ENCODE measurements at places on chromosomes 6 and 20.

DNA sequence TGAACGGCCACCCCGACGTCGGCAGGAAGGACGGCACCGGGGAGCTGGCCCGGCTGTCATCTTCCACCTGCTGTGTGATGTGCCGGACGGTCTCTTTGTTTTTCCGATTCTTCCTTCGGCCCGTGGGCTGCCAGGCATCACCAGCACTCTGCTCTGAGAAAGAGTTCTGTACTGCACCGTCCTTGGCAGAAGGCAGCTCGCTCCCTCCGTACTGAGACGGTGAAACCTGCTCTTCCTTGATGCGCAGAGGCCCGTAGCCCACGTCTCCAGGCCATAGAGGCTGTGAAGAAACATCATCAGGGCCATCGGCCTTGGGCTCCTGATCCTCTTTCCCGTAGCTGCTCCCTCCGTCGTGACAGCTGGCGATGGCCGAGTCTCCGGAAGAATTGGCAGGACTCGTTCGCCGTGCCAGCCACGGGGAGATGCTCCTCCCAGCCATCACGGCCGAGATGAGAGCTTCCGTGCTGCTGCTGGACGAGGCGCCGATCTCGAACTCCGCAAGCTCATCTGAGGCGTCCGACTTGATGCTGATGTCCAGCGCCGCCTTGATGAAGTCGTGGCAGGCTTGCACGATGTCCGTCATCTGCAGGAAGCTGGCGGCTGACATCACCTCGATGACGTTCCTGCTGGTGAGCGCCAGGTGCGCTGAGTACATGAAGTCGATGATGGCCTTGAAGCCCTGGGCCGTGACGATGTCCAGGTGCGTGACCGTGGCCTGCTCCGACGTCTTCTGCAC is 41.1 kb downstream of the ZBTB46 start:
- no peak for DNase-seq

GRCh38 chr6:135062735-135063134 is 8.1 kb upstream of the HBS1L start:
- DNase-seq = no peak

DNA sequence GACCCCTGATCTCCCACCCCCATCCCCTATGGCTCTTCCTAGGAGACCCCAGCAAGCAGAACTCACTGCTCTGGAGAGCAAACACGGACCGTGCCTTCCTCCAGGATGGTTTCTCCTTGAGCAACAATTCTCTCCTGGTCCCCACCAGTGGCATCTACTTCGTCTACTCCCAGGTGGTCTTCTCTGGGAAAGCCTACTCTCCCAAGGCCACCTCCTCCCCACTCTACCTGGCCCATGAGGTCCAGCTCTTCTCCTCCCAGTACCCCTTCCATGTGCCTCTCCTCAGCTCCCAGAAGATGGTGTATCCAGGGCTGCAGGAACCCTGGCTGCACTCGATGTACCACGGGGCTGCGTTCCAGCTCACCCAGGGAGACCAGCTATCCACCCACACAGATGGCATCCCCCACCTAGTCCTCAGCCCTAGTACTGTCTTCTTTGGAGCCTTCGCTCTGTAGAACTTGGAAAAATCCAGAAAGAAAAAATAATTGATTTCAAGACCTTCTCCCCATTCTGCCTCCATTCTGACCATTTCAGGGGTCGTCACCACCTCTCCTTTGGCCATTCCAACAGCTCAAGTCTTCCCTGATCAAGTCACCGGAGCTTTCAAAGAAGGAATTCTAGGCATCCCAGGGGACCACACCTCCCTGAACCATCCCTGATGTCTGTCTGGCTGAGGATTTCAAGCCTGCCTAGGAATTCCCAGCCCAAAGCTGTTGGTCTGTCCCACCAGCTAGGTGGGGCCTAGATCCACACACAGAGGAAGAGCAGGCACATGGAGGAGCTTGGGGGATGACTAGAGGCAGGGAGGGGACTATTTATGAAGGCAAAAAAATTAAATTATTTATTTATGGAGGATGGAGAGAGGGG is 1.4 kb downstream of the LTA start:
- no peak for DNase-seq

DNA sequence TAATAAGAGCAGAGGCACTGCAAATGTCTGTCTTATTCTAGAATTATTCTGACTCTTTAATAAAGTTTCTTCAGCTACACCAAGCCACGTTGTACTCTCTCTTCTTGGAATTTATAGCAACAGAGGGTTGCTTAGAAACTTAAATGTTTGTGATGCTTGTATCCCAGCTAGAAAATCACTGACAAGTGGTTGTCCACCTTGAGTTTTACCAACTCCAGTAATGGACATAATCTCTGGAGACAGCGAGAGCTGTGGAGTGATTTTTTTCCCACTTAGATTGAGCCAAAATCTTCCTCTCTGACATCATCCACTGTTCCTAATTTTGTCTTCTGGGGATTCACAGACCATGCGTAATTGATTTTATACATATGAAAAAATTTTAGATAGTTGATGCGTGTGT is 8.0 kb downstream of the ECT2L start:
- DNase-seq = no peak

- DNase-seq = no peak
These were observed 59.2 kb downstream of the SCML4 start for GRCh38 chr6:107764684-107765460.

GRCh38 chr20:46119028-46119546 is 973 bp downstream of the CD40 start:
- no peak for DNase-seq

GRCh38 chr20:21548390-21549035 is 34.6 kb upstream of the NKX2-2 start:
- DNase-seq = peak; percentile 59

GRCh38 chr6:154466971-154467679 is 43.4 kb downstream of the CNKSR3 start:
- DNase-seq = no peak

- DNase-seq = no peak
These were observed 363.8 kb downstream of the PRKN start for GRCh38 chr6:162363757-162364156.

DNA sequence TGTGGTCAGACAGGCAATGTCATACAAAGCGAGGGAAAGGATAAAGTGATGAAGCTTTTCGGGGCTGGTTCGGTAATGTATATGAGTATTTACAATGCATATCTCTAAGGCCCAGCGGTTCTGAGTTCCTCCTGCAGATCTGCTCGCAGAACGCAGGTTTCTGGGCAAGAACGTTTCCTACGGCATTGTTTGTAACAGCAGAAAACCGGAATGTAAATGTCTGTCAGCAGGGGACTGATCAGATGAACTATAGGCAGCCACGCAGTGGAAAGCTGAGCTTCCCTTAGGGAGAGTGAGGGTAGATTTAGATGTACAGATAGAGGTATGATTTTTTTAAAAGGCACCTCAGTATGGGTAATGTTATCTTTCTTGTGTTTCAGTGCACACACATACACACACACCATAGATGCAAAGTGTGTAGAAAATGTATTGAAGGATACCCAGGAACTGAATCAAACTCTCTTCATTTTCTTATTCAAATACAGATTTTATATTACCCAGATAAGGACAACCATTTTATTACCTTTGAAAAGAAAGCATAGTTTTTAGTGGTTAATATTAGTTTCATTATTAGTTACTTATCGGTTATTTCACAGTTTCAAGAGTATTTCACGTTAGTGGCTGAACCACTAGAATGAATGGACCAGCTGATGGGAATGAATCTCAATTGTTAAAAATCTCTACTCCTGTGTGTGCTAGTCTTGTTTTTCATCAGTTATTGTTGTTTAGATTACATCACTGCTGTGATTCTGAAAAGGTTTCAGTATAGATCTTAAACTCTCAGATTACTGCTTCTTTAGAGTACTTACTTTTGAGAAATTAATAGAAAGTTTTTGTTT is 56.2 kb downstream of the SNX9 start:
- no peak for DNase-seq

- no peak for DNase-seq
These were observed 78.5 kb downstream of the CBFA2T2 start for GRCh38 chr20:33568378-33568777.

GRCh38 chr20:53739799-53740785 is 146.5 kb upstream of the ZNF217 start:
- no peak for DNase-seq

GRCh38 chr20:17771206-17772004 is 71.6 kb downstream of the BANF2 start:
- DNase-seq = no peak

DNA sequence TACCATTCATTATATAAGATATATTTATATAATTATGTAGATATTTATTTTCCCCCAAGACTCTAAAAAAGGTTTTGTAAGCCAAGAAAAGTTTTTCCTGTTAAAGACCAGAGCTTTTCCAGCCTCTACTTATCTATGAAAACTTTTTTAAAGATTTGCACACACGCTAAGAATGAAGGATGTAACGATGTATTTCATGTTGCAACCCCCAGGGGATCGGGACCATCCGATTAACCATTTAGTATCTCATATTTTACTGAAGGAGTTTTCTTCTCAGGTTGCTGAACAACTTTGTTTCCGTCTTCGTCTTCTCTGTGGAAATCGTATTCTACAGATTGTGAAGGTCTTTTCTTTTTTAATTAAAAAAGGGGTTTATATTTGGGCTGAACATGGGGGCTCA is 70.0 kb upstream of the SASH1 start:
- DNase-seq = no peak

DNA sequence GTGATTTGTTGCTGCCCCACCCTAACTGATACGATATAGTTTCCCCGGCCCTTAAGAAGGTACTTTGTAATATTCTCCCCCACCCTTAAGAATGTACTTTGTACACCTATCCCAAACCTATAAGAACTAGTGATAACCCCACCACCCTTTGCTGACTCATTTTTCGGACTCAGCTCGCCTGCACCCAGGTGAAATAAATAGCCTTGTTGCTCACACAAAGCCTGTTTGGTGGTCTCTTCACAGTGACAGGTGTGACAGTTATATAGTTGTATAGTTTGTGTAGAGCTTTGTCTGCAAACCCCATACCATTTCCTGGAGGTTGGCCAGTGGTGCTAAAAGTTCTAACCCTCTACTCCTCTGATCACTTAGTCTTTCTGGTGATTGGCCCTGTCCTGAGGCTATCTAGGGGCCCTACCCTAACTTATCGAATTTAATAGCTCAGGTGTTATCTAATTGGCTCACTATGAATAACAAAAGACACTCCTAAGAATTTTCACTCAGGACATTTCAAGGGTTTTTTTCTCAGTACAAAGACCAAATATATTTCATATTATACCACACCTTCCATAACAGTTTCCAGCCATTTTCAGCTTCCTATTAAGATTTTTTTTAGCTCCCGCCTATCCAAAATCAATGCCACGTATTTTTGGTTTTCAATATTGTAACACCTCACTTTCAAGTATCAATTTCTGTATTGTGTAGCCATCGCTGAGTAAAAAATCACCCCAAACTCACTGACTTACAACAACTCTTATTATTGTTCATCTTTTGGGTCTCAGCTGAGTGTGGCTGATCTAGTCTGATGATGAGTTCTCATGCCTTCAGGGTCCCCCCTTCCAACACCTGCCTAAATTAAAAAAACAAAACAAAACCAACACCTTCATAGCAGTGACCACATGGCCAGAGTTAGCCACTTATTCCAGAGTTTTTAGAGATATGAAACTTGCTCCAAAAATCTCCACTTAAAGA is 9.8 kb upstream of the BTN1A1 start:
- no peak for DNase-seq

- no peak for DNase-seq
These were observed 3.6 kb upstream of the EDN1 start for GRCh38 chr6:12286373-12287110.

GRCh38 chr6:79635232-79635543 is 4.1 kb downstream of the SH3BGRL2 start:
- no peak for DNase-seq

DNA sequence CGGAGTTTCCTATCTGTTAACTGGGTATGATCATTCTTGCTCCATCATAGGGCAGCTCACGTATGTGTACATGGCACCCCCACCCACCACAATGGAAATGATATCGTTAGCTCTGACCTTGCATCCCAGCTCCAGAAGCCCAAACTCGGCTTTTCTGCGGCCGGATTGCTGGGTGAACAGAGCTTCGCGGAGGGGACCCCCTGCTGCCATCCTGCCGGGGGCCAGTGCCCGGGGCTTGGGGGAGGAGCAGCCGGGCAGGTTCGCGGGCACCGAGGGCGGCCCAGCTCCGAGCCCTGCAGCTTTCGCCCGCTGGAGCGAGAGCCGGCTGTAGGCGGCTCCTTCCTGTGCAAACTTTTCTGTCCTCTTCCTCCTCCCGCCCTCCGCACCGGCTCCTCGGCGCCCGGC is 24.9 kb upstream of the FUCA2 start:
- no peak for DNase-seq

DNA sequence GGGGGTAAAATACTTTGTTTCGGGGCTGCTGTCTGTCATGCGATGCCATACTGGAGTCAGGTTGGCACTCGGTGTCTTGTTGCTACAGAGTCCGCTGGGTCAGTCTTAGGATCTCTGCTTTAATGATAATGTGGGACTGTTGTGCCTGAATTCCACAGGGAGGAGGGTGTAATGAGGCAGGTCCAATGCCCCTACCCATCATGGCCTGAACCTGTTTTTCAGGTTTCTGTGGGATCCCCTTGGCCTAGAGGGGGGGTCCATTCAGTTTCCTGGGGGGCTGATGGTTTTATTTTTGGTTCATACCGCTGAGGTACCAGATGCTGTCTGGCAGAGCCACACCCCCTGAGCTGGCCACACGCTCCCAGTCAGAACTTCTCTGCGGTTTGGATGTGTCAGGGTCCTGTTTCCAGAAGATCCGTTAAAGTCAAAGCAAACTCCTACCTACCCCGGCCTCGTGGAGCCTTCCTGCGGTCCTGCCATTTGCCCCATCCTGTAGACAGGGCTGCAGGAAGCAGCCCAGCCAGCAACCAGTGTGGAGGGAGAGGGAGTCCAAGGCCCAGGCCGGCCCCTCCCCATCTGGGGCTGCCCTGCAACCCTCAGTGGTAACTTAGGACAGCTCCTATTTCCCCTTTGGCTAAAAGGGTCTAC is 69.7 kb downstream of the TCP11 start:
- no peak for DNase-seq

DNA sequence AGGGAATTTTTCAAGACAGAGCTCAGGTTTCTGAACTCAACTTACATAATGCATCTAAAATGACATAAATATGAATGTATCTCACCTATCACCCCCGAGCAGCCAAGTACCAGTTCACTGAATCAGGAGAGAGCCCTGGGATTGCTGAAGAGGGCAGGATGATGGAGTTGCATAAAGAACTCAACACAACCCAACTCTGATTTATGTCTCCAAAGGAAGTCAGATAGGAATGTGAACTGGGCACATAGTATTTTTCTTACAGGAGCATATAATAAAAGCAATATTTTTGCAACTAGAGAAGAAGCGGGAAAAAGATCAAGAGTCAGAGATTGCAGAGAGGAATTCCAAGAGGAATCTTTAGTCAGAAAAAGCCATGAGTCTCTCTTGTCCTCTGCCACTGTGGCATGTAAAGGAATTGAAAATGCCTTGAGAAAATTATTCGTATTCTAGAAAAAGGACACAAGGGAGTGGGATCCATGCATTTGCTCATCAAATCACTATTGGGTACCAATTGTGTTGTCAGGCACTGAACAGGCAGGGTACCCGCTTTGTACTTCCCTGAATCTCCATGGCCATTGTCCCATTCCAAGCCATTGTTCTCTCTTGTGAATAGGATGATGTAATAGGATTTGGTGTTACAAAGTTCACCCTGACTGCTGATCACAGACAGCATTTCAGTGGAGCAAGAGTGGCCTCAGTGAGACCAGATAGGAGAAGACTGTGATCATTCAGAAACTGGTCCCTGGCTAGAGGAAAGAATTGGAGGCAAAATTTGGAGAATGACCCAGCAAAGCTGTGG is 16.3 kb downstream of the RIN2 start:
- no peak for DNase-seq

Measured in activated CD4-positive, alpha-beta T cell treated with anti-CD3 and anti-CD28 coated beads, Interleukin-2, amount 50 U/mL, for 24 hours (primary cell).